ENCODE measurements at places on chromosomes 13 and 19. TPM values are rescaled to one million over a fixed set of nuclear protein-coding genes. Genes with fewer than 3 reads are reported as not detected.

AMH gene
- 0.35 TPM for total RNA-seq

ERICH4 gene
- not detected for total RNA-seq

ADPRHL1 gene
- total RNA-seq: 608 TPM

ZNF66 gene
- 1.5 TPM for total RNA-seq

- H3K4me1 ChIP-seq: peaks cover 9% of the 10 kb centered on the region
- no peak overlapping the region for H3K27ac ChIP-seq
- peak; percentile 18 for DNase-seq
- H3K4me3 ChIP-seq: no peak overlapping the region
Observed at GRCh38 chr19:13996928-13997630, 9.0 kb downstream of the RFX1 start.

GRCh38 chr19:7669641-7670040 lies 792 bp downstream of the RETN start:
- no peaks in the 10 kb centered on the region for H3K36me3 ChIP-seq
- peaks cover 5% of the 10 kb centered on the region for H3K4me1 ChIP-seq
- peaks cover 15% of the 10 kb centered on the region for H3K27me3 ChIP-seq
- no peak overlapping the region for H3K27ac ChIP-seq
- DNase-seq: no peak
- H3K4me3 ChIP-seq: no peak overlapping the region

DNA sequence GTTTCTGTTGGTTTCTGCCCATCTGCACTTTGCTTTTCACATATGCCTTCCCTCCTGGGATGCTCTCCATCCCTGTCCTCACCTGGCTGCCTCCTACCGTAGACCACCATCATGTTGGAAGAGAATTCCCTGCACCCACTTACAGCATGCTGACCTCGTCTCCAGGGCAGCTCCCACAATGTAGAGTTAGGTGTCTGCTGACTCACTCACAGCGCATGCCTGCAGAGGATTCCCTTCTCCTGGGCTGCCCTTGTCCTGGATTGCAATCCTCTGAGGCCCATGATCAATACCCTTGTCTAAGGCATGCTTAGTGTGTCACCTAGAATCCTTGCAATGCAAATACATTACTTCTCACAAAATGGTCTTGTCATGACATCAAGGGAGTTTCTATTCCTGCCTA lies 43.6 kb downstream of the STOML3 start:
- no peak overlapping the region for H3K4me3 ChIP-seq
- H3K4me1 ChIP-seq: no peaks in the 10 kb centered on the region
- no peaks in the 10 kb centered on the region for H3K36me3 ChIP-seq
- no peak overlapping the region for H3K27ac ChIP-seq
- H3K27me3 ChIP-seq: no peaks in the 10 kb centered on the region

DNA sequence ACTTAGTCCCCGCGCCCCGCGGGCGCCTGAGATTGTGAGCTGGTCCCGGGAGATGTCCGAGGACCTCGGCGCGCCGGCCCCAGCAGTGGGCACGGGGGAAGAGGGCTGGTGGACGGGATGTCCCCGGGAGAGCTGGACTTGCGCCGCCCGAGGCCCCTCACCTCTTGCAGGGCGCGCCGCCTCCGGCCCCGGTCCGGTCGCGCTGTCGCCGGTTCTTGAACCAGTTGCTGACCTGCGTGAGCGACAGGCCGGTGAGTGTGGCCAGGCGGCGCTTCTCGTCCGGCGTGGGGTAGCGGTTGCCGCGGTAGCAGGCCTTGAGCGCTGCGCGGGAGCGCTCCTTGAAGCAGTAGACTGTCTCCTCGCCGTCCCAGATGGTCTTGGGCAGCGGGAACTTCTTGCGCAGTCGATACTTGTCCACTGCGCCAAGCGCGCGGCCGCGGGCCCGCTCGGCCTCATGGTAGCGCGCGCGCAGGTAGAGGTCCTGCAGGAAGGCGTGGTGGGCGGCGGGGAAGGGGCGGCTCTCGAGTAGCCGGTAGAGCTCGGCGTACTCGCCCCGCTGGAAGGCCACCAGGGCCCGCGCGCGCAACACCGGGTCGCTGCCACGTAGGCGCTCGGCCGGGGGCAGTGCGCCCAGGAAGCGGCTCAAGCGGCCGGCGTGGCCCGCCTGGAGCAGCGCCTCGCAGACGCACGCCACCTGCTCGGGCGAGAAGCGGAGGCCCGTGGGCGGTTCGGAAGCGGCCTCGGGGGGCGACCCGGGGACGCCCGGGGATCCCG lies 984 bp downstream of the SIX5 start:
- peaks cover 6% of the 10 kb centered on the region for H3K36me3 ChIP-seq
- peak overlapping the region; percentile 89 for H3K4me3 ChIP-seq
- H3K4me1 ChIP-seq: peaks cover 53% of the 10 kb centered on the region
- H3K27ac ChIP-seq: peak overlapping the region; percentile 86

DNA sequence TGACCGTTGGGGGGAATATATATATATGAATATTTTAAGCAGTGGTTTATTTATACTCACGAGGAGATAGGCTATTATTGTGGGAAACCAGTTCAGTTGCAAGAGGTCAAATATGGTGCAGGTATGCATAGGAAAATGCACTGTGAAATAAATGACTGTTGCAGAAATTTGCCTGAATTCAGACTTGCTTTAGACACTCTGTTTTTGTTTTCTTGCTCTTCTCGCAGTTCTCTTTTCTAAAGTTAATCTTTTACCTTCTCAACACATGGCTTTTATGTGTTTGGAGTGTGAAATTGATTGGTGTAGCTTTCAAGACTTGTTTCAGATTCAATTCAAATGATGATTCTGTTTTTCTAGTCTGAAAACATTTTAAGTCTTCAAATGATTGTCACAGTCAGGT lies 109.7 kb downstream of the LRCH1 start:
- no peaks in the 10 kb centered on the region for H3K36me3 ChIP-seq
- H3K4me1 ChIP-seq: peaks cover 39% of the 10 kb centered on the region
- DNase-seq: no peak
- no peak overlapping the region for H3K27ac ChIP-seq
- no peaks in the 10 kb centered on the region for H3K27me3 ChIP-seq
- no peak overlapping the region for H3K4me3 ChIP-seq

DNA sequence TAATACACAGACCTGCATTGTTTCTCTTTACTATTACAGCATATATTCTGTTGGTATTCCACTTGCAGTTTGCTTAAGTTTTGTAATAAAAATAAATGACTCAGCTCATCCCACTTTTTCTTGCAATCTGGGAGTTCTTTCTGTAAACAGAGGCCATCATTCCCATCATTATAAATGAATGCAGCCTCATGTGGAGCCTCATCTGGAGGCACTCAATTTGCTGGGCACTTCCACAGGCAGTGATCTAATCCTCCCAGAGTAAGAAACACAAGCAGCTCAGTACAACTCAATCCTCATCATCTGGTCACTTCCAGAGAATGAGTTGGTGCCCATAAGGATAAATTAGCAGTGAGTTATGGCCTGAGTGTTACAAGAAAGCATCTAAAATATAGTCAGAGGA lies 2801.9 kb downstream of the PCDH9 start:
- no peaks in the 10 kb centered on the region for H3K4me1 ChIP-seq
- DNase-seq: no peak
- H3K4me3 ChIP-seq: no peak overlapping the region
- H3K36me3 ChIP-seq: no peaks in the 10 kb centered on the region
- no peaks in the 10 kb centered on the region for H3K27me3 ChIP-seq

DNA sequence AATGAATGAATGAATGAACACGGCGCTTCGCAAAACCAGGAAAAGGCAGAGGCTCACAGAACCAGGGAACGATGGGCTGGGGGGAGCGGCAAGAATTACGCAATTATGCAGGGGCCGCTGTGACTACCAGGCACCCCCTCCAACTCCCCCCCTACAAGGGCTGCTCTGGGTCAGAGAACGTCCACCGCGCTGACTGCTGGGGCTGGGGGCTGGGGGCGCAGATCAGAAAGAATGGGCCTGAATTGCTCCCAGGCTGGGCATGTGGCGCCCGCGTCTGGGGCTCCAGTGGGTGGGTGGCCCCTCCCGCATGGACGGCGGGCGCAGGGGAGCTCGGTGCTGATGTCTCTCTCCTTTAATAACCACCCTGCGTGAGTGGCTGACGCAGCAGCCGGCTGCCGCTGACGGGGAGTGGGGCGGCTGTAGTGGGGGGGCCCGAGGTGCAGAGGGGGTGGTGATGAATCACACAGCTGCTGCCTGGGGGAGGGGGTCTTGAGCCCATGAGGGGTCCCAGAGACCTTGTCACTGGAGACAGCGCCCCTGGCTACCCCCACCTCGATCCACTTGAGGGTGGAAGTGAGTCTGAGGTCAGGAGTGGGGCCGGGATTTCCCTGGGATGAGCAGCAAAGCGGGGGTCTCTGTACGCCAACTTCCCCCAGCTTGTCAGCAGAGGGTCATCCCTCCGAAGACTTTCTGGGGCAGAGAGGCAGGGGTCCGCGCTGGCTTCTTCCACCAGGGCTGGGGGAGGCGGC lies 1.5 kb upstream of the CIRBP start:
- no peaks in the 10 kb centered on the region for H3K27me3 ChIP-seq
- H3K4me3 ChIP-seq: no peak overlapping the region
- H3K4me1 ChIP-seq: peaks cover 9% of the 10 kb centered on the region
- peak; percentile 42 for DNase-seq

- DNase-seq: no peak
- H3K4me3 ChIP-seq: no peak overlapping the region
- H3K36me3 ChIP-seq: no peaks in the 10 kb centered on the region
Observed at GRCh38 chr13:52786766-52787165, 47.1 kb upstream of the CNMD start.

DNA sequence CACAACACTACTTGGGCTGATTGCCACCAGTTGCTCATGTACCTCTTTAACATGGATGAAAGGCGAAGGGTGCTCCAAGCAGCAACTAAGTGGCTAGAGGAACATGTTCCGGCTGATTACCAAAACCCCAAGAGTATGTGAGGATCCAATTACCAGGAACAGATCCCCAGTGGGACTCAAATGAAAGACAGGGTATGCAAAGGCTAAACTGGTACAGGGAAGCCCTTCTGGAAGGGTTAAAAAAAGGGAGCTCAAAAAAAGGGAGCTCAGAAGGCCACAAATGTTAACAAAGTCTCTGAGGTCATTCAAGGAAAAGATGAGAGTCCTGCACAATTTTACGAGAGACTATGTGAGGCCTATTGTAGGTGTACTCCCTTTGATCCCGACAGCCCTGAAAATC lies 604.7 kb downstream of the UQCRFS1 start:
- H3K4me1 ChIP-seq: no peaks in the 10 kb centered on the region
- H3K4me3 ChIP-seq: no peak overlapping the region
- no peak for DNase-seq
- no peaks in the 10 kb centered on the region for H3K36me3 ChIP-seq

- no peak overlapping the region for H3K4me3 ChIP-seq
- no peak overlapping the region for H3K27ac ChIP-seq
- no peak for DNase-seq
- no peaks in the 10 kb centered on the region for H3K36me3 ChIP-seq
- no peaks in the 10 kb centered on the region for H3K27me3 ChIP-seq
- no peaks in the 10 kb centered on the region for H3K4me1 ChIP-seq
Observed at GRCh38 chr13:50306156-50306555, 290.9 kb downstream of the KCNRG start.

DNA sequence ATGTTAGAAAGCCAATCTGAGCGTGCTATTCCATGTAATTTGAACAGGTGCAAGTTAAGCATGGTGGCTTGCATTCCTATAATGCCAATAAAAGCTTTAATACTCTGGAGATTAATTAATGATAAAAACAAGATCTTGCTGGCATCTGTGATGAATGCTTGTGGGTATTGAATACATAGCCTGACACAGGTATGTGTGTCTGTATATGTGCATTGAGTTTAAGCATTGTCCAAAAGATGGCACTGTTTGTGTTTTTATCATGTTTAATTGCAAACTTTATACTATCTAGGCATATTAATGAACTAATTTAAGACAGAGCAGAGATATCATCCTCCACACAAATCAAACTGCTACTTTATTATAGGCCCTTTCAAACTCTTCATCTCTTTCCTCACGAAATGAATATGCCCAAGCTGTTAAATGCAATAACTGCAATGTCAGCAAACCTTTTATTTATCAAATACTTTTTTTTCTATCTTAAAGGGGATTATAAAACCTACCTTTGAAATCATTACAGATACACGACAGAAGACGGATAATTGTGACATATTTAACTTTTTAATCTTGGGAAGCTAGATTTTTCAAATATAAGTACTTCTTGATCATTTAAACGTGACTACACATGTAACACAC lies 86.5 kb downstream of the TNFSF11 start:
- H3K36me3 ChIP-seq: no peaks in the 10 kb centered on the region
- DNase-seq: no peak
- H3K27ac ChIP-seq: no peak overlapping the region
- no peaks in the 10 kb centered on the region for H3K27me3 ChIP-seq
- no peak overlapping the region for H3K4me3 ChIP-seq

DNA sequence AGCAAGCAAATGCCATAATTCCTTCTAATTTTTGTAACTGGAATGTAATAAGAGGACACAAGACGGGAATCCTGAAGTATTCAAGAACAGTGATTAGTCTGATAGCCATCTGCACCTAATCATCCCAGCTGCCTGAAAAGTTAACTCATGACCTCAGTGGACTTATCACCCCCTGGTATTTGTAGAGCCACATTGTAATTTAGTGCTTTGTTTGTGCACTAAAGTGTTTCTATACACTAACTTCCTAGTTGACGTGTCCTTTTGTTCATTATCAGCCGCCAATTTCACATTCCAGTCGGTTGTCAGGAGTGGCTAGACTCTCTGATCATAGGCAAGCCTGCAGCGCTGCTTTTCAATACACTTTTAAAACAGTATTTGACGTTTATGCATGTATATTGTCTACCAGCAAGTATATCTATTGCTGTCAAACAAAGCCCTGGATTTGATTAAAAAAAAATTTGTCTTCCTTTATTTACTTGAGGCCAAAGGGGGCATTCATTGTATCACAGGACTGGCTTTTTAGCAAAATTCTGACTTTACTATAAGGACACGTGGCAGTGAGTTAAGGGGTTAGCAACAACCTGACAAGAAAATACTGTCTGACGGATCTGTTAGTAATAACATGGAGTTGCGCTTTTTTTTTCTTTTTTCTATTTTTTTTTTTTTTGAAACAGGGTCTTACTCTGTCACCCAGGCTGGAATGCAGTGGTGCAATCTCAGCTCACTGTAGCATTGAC lies 10.4 kb upstream of the SOX21 start:
- H3K4me3 ChIP-seq: no peak overlapping the region
- H3K4me1 ChIP-seq: no peaks in the 10 kb centered on the region
- DNase-seq: no peak

- no peak overlapping the region for H3K27ac ChIP-seq
- H3K36me3 ChIP-seq: no peaks in the 10 kb centered on the region
- H3K4me1 ChIP-seq: peaks cover 62% of the 10 kb centered on the region
- peak; percentile 19 for DNase-seq
Observed at GRCh38 chr19:1468274-1468820, 10.7 kb downstream of the C19orf25 start.

GRCh38 chr13:94701313-94702180 lies 10.8 kb downstream of the SOX21 start:
- no peak overlapping the region for H3K4me3 ChIP-seq
- peaks cover 93% of the 10 kb centered on the region for H3K27me3 ChIP-seq

DNA sequence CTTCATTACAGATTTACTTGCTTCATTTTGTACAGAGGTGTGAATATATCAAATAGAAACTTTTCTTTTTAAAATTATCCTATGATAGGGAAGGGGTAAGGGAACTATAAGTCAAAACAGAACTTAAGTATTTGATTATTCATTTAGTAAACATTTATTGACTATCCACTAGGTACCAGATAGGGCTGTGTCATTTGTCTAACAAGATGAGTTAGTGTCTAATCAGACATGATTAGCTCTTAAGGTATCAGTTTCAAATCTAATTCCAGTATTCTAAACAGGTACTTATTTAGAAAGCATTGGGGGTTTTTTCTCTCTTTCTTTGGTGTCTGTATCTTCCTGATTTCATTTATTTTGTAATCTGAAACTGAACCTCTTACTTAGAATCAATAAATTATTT lies 32.2 kb downstream of the CDADC1 start:
- no peak for DNase-seq
- no peak overlapping the region for H3K4me3 ChIP-seq
- H3K27ac ChIP-seq: no peak overlapping the region
- no peaks in the 10 kb centered on the region for H3K4me1 ChIP-seq
- H3K36me3 ChIP-seq: peaks cover 31% of the 10 kb centered on the region
- no peaks in the 10 kb centered on the region for H3K27me3 ChIP-seq
